ENCODE measurements at places on chromosomes 11 and 22.
A peak's percentile ranks its signal among the peaks of the same experiment; 100 is the strongest.

DNA sequence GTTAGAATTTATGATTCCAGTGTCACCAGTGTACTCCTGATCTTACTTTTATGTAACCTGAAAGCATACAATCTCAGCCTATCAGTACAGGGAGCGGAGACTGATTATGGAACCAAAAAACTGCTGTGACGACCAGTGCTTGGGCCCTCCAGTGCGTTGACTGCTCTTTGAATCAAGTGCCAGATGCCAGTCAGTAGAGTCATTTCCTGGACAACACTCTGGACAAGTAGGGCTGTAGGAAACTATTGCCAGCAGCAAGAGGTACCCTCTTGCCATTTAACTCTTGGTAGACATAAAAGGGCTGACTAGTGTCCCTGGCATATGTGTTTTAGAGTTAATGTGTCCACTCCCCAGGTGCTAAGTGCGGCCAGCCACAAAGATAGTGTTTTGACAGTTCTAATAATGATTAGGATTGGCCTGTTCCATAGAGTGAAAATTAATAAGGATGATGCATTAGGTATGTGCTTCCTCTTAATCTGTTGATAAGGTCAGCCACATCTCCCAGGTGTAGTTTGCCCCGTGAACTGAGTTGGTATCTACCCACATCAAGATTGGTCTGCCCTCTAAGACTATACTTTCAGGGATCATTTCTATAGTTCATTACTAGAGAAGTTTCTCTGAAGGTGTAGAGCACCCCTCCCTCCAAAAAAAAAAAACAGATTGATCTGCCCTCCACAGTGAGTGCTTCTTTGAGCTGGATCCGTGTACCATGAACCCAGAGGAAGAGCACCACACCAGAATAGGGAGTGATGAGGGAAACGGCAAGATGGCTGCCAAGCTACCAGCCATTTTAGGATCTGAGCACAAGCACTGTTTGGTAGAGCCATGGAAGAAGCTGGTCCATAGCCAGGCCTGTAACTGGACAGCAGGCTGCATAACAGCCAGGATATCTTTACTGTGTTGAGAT is 20.7 kb upstream of the AIFM3 start:
- DNase-seq: peak; percentile 2

- DNase-seq: no peak
Observed at GRCh38 chr11:57502376-57502775, 13.1 kb downstream of the SLC43A1 start.

GRCh38 chr11:105821372-105821771 is 200.7 kb downstream of the MSANTD4 start:
- no peak for DNase-seq

- DNase-seq: no peak
Observed at GRCh38 chr11:112294688-112295340, 34.2 kb upstream of the PLET1 start.

GRCh38 chr11:80204021-80204420 is 763.2 kb upstream of the TENM4 start:
- DNase-seq: no peak

DNA sequence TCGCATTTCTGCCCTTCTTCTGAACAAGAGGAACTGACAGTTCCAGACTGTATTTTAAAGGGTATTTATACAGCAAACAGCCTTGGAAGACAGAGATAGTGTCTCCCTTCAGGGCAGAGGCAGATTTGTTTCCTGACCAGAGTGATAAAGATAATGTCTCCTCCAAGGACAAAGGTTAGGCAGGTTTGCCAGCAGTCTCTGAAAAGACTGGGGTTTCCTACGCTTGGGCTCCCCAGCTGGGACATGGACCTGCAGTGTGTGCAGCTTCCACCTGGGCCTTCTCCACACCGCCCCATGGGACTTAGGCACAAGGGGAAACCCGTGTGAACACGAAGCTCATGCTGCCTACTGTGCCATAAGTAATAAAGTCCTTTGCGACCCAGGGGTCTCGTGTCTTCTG is 42.1 kb downstream of the RPL27A start:
- DNase-seq: no peak

DNA sequence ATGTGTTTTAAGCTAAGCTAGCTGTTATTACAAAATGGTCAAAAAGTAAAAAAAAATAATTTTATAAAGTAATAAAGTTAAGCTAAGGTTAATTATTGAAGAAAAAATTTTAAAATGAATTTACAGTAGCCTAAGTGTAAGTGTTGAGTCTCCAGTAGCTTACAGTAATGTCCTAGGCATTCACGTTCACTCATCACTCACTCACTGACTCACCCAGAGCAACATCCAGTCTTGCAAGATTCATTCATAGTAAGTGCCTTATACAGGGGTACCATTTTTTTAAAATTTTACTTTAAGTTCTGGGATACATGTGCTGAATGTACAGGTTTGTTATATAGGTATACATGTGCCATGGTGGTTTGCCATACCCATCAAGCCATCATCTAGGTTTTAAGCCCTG is 11.6 kb upstream of the OOSP4B start:
- no peak for DNase-seq

DNA sequence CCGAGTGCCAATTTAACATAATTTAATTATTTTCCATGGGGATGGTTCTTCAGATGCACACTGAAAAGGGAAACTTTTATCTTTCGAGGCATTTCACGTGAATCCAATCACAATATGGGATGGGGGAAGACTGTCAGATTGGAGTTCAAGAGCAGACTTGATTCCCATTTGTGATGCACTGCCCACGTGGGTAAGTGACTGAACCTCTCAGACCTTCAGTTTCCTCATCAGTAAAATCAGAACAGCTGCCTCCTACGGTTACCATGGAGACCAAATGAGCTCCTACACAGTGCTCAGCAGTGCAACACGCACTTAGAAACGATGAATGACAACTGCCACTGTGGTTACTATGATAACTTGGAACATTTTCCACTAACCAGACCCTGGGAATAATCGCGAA is 21.7 kb downstream of the KIAA0930 start:
- no peak for DNase-seq

- DNase-seq: no peak
Observed at GRCh38 chr22:33909911-33910310, 10.4 kb downstream of the LARGE1 start.

DNA sequence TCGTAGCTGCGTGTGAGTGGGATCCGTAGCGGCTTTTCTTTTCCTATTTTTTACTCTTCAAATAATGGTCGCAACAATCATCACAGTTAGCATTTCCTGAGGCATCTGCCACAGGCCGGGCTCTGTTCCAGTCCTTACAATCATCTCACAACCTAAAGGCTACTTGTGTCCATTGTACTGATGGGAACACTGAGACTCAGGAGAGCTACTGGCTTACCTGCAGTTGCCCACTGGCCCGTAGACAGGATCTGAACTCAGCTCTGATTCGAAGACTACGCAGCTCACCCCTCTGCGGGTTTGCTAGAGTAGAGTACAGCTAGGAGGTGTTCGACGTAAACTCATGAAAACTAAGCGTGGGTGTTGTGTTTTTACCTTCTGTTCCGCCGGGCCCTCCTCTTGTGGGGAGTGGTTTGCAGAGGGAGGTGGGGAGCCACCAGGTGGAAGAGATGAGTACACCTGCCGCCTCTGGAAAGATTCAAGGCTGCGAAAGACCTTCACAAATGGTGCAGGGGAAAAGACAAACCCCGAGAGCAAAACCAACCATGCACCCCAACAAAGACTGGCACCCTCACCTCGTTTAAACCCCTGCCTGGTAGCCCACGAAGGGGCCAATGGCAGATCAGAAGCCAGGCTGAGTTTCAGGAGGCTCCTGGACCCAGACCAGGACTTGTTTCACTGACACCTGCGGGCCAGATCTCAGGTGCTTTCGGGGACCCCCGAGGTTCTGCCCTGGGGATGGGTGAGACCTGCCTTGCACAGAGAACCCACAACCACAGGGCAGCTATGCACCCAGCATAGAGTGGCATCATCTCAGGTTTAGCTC is 18.3 kb upstream of the RFPL3 start:
- DNase-seq: no peak

Measured in chondrocyte (in vitro differentiated cells).